ENCODE measurements at places on chromosomes 3 and 15. TPM values are rescaled to one million over a fixed set of nuclear protein-coding genes. Genes with fewer than 3 reads are reported as not detected.

GRCh38 chr15:91469632-91470567 is 369.8 kb downstream of the SV2B start:
- DNase-seq = no peak

DNA sequence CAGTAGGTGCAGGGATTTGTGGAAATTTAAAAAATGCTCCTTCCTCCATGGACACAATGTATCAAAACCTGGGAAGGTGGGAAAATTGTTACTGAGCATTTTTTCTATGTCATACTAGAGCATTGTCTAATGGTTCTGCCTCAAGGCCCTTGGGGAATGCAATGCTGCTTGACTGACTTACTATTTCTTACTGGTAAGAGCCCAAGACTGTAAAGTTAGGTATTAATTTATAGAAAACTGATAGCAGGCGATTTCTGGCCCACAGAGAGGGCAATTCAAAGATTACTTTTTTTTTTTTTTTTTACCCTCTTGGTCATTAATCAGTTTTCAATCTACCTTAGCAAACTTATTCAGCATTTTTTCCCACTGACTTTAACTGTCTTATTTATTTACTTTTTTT is 38.5 kb upstream of the MRPL3 start:
- DNase-seq = no peak

Gene USP3
- 62.5 TPM for total RNA-seq

DNA sequence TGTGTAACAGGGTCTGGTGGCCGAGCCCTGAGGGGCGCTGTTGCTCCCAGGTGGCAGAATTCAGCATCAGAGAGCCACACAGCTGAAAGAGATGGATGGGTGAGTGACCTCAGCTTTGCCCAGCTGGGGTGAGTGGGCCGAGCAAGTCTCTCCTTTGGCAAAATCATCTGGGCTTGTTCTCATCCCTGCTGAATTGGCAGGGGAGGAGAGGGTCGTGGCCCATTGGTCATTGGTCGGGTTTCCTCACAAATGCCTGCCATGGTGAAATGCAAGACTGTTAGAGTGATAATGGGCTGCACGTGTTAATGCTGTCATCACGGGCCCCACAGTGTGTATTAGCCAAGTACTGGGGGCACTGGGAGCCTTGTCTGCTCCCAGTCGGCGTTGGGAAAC is 15.9 kb downstream of the ABHD2 start:
- DNase-seq = no peak

DNA sequence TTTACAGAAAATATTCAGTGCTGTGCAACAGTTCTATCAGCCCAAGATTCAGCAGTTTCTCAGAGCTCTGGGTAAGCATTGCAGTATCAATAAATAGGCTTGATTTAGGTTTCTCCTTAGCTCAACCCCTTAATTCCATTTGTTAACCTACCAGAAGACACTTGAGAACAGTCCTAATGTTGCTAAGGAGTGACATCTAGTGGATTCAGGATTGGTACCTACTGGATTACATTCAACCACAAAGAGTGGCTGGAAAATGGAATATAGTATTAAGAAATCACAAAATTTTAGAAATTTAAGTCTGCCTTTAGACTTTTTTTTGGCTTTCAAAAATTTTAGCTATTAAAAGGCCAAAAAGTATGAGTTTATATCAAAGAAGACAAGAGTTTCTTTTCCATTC is 34.7 kb downstream of the POLG start:
- DNase-seq = no peak

Gene SEC62
- total RNA-seq = 157 TPM

Gene KLHDC8B
- total RNA-seq = 22.4 TPM

DNA sequence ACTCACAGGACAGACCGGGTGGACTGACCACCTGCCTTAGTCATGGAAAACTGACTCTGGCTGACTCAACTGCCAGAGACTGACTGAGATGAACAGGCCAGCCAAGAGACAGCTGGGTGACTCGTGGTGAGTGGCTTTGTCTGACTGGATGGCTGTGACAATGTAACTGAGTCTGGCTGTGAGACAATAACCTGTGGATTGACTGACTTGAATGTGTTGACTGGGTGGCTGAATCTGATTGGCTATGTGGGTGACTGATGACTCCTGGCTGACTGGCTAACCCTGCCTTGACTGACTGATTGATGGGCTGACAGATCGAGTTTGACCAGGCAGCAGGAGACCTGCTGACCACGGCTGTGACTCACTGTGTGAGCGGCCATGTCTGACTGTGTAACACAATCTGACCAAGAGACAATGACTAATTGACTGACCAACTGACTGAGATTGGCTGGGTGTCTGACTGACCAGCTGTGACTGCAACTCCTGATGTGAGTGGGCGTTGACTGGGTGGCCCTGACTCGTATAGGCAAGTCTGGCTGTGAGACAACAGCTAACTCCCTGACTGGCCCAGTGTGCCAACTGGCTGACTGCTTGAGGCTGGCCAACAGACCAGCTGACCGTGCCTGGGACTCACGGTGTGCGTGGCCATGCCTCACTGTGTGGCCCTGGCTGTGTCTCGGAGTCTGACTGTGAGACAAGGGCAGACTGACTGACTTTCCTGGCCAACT is 509.1 kb downstream of the SHQ1 start:
- DNase-seq = no peak

Gene SLC6A1
- total RNA-seq = 0.84 TPM

DNA sequence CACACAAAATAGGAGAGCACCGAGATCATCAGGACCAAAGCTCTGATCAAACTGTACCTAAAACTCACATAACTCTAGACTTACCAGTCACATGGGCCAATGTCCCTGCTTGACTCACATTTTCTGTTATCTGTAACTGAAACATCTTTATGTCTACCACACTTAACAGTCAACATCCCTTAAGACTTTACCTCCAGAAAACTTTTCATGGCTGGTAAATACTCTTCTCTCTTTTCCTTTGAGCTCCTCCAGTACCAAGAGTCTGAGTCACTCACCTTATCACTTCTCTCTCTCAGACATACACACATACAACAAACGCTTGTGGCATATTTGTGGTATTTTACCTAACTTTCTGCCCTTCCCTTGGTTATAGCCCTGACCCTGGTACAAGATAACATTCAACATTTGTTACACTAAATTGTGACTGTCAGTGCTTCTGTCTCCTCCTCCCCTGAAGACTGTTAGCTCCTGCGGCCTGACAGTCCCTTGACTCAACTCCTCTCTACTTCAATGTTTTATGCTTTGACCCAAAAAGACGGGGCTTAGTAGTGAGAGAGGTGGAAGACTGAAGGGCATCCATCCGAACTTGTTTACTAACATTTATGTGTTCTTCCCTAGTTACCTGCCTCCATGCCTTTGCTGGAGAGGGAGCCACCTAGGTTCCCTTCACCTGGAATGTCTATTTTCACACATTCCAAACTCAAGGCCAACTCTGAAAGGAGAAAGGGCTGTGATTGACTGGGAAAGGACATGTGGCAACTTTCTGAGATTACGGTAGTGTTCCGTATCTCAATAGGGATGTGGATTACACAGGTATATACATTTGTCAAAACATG is 3.7 kb upstream of the EFHB start:
- DNase-seq = no peak

- DNase-seq = no peak
Observed at GRCh38 chr15:53762916-53763315, 3.5 kb upstream of the WDR72 start.

Data from upper lobe of right lung (tissue), 1 donor.